T-cell (primary cell): ENCODE measurements at places on chromosomes 5 and 9. TPM values are rescaled to one million over a fixed set of nuclear protein-coding genes. Genes with fewer than 3 reads are reported as not detected.

GRCh38 chr5:15992918-15993317, 186.7 kb downstream of the MARCHF11 start:
- no peaks in the 10 kb centered on the region for H3K4me1 ChIP-seq
- no peaks in the 10 kb centered on the region for H3K27me3 ChIP-seq
- H3K4me3 ChIP-seq = no peak overlapping the region
- no peak overlapping the region for H3K27ac ChIP-seq
- no peaks in the 10 kb centered on the region for H3K36me3 ChIP-seq

DNA sequence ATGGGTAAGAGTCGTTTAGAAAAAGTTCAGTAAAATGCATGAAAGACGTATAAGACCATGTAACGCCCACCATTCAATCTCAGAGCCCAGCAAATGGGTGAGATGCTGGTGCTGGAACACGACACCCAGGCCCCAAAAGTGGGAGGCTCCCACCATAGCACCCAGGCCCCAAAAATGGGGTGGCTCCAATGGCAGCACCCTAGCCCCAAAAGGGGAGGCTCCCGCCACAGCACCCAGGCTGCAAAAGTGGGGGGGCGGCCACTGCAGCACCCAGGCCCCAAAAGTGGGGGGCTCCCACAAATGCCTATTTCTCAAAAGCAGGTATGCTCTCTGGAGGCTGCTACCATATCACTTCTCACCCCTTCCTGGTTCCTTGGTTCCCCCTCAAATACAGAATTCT, 12.7 kb downstream of the FSTL4 start:
- H3K4me1 ChIP-seq = no peaks in the 10 kb centered on the region
- H3K27ac ChIP-seq = no peak overlapping the region
- DNase-seq = no peak
- no peaks in the 10 kb centered on the region for H3K36me3 ChIP-seq

DNA sequence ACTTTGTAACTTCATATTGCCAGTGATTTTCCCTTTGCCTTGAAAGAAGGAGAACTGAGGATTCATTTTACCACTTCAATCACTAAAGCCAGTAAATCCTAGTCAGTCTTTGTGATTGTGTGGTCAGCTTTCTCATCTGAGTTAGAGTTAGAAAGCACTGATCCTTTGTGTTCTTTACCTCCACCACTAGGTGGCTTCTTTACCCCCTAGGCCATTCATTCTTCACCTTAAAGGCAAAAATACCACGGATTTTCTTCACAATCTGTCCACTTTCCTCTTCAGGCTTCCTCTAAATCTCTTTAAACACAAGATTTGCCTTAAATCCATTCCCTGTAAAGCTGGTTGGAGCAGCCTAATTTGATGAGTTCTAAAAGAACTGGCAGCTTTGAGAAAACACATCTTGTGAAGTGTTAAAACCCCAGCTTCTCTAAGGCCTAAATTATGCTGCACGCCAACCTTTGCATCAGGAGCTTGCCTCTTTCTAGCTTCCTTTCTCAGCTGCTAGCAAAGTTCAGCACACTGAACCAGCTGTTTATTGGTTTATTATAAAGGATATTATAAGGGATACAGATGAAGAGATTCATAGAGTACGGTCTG, 20.4 kb downstream of the BDP1 start:
- no peaks in the 10 kb centered on the region for H3K27me3 ChIP-seq
- peaks cover 41% of the 10 kb centered on the region for H3K36me3 ChIP-seq
- DNase-seq = no peak
- H3K4me3 ChIP-seq = no peak overlapping the region
- H3K4me1 ChIP-seq = no peaks in the 10 kb centered on the region
- H3K27ac ChIP-seq = no peak overlapping the region

DNA sequence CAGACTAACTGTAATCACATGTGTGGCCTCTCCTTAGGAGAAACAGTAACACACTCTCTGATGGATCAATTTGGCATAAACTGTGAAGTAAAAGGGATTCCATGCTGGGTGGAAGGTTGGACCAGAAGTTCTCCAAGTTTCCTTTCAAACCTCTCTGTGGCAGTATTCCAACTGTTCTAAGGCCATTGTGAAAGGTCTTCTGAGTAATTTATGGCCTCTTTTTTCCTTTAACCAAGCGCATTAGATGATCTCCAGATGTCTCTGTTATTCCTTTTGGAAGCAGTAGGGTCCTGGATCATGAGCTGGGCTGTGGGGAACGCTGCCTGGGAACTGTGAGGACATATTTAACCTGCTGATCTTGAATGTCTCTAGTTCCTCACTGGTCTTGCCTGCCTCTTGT, 80.6 kb upstream of the IL6ST start:
- DNase-seq = no peak
- no peaks in the 10 kb centered on the region for H3K27me3 ChIP-seq
- H3K27ac ChIP-seq = no peak overlapping the region
- H3K4me3 ChIP-seq = no peak overlapping the region
- H3K36me3 ChIP-seq = peaks cover 2% of the 10 kb centered on the region
- peaks cover 26% of the 10 kb centered on the region for H3K4me1 ChIP-seq

- H3K27me3 ChIP-seq = no peaks in the 10 kb centered on the region
- DNase-seq = no peak
- no peaks in the 10 kb centered on the region for H3K4me1 ChIP-seq
Measured at GRCh38 chr5:149859746-149860145, 84.8 kb downstream of the PDE6A start.

ZNF474 gene
- total RNA-seq = 0.51 TPM
